ENCODE measurements at places on chromosomes 3 and 15.

DNA sequence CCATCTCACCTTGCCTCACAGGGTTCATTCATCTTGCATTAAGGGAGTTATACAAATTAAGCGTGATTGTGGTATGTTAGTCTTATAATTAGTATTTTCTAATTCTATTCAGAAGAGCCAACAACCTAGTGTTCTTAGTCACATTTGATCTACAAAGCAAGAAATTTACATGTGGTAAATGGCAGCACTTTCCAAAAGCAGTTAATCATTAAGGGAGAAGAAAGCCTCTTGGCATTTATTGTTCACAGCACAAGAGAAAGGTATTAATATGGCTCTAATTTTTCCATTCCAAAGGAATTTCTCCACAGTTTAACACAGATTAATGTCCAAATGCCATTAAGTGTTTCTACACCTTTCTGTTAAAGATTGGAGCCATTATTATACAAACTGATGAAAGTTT lies 1077.1 kb downstream of the ZPLD1 start:
- no peak for DNase-seq

DNA sequence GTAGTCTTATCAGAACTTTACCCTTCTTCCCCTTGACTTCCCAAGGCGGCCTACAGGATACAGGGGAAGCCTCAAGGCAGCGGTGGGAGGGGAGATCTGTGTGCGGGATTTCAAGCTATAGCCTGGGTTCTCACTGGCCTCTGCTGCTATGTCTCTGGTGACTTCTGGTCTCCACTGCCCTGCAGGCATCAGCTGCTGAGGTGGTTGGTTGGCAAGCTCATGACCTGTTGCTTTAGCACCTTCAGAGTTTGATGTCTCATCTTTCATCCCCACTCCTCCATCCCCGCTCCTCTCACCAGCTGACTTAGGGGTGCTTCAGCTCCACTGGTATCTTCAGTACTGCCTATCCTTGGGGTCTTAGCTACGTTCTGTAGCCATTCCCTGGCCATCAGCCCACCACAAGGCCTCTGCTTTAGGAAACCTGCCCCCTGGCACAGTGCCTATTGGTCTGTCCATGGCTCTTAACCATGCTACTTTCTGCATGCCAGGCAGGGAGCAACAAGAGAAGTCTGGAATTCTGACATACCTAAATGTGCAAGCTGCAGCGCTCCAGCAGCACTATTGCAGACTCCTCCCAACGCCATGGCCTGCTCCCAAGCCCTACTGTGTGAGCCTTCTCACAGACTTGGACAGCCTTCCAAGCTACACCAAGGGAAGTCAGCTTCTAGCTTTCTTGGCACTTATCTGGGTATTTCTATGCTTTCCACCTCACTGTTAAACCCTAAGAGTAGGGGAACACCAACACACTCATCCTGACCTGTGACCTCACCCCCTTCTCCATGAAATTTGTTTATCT lies 1.8 kb upstream of the YEATS2 start:
- DNase-seq = no peak

- no peak for DNase-seq
These were observed 147.8 kb upstream of the KCNMB2 start for GRCh38 chr3:178388473-178388872.

DNA sequence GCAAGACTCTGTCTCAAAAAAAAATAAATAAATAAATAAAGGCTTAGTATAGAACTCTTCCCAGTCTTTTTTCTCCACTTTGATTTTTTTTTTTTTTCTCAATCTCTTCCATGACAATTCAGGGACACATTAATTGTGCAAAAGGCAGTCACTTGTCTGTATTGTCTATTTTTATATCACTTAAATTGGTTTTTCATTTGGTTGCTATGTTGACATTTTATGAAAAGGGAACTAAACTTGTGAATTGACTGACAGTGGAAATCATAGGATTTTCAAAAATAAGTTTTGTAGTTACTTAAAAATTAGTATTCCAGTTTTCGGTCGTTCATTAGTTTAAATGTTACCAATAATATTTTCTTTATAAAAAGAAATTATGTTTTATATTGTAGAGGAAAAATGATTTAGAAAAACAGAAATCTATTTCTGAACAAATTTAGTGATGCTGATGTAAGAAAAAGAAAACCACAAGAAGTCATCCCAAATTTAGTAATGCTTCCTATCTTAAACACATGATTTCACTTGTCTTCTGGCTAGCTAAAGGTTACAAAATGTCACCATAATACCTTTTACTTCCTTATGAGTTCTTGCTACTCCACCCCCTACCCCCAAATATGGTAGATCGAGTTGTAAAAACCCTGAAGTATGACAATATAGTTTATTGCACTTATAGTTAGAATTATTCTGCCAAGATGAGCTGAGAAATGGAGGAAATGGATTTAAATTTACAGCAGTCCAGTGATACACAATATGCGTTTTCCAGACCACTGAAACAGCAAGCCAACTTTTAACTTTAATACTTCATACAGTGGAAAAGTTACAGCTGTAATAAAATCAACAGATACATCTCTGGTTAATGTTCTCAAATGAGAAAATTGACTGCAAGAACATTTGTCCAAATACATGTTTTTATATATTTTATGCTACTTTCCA lies 37.0 kb downstream of the PPARG start:
- no peak for DNase-seq

GRCh38 chr15:41606997-41607396 lies 48.0 kb downstream of the TYRO3 start:
- no peak for DNase-seq

DNA sequence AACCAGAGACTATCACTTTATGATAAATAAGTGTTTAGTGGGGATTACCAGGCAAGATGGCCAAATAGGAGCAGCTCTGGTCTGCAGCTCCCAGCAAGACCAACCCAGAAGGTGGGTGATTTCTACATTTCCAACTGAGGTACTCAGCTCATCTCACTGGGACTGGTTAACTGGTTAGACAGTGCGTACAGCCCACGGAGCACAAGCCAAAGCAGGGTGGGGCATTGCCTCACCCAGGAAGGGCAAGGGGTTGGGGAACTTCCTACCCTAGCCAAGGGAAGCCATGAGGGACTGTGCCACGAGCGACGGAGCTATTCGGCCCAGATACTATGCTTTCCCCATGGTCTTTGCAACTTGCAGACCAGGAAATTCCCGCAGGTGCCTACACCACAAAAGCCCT lies 171.0 kb downstream of the CTNNB1 start:
- no peak for DNase-seq

DNA sequence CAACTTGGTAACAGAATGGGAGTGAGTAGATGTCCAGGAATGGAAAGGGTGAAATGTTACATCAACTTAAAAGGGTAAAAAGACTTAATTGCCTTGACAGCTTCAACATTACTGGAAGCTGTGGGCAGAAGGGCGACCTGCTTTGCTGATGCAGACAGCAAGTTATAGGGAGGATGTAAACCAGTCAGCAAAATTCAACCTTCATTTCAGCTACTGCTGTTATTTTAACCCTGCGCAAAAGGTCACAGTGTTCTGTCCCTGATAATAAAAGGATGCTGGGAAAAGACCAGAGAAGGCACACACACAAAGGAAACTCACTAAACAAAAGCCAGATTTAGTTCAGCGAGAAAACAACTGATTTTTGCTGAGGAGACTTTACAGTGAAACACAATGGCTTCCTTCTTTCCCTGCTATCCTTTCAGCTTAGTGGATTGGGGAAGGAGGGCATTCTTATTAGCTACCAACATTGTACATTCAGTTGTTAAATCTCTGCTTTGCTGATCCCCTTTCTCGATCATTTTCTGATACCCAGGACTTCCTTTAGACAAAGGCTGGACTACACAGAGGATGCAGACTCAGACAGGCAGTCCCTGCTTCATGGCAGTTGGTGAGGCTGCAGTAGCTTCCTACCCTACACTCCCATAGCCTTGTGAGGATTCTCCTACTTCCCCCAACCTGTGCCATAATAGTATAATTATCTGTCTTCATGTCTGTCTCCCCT lies 62.0 kb downstream of the P3H2 start:
- no peak for DNase-seq

- no peak for DNase-seq
These were observed 250.3 kb downstream of the POLQ start for GRCh38 chr3:121295452-121295851.

GRCh38 chr3:169663951-169664820 lies 674 bp upstream of the MECOM start:
- DNase-seq = peak; percentile 47

GRCh38 chr3:182913889-182914288 lies 66.4 kb downstream of the DCUN1D1 start:
- DNase-seq = no peak

GRCh38 chr3:114668099-114668498 lies 374.3 kb downstream of the TIGIT start:
- DNase-seq = no peak

DNA sequence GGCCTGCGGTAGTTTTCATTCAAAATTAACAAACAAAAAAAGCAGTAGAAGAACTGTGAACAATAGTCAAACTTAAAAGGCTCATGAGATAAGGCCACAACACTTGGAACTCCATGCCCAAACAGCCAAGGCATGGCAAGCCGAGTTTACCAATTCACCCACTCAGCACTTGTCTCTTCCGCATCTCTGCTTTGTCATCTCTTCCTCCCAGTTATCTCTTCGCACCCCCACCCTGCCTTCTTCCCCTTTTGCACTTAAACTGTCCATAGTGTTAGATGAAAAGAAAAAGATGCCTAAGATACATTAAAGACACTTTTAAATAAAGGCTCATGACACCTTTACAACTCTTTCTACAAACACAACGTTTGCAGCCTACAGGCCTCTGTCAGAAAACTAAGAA lies 11.1 kb downstream of the TLE3 start:
- DNase-seq = no peak

GRCh38 chr15:88571153-88571851 lies 24.8 kb upstream of the DET1 start:
- DNase-seq = no peak
